ENCODE measurements at places on chromosomes 3 and 15.

GRCh38 chr3:123795471-123796251, 88.5 kb downstream of the MYLK start:
- no peak for DNase-seq

DNA sequence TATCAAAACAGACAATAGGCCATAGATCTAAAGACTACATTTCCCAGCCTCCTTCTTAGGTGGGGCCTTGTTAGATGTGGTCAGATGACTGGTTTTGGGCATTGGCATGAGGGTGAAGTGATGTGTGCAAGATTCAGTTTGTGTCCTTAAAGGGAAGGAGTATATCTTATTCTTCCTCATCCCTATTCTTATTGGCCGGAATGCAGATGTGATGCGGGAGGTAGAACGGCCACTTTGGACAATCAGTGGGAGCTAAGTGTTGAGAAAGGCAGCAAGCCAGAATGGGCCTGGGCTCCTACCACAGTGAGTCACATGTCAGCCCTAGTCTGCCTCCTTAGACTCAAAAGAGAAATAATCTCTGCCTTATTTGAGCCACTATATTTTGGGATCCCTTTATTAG, 89.8 kb upstream of the MEX3B start:
- no peak for DNase-seq

DNA sequence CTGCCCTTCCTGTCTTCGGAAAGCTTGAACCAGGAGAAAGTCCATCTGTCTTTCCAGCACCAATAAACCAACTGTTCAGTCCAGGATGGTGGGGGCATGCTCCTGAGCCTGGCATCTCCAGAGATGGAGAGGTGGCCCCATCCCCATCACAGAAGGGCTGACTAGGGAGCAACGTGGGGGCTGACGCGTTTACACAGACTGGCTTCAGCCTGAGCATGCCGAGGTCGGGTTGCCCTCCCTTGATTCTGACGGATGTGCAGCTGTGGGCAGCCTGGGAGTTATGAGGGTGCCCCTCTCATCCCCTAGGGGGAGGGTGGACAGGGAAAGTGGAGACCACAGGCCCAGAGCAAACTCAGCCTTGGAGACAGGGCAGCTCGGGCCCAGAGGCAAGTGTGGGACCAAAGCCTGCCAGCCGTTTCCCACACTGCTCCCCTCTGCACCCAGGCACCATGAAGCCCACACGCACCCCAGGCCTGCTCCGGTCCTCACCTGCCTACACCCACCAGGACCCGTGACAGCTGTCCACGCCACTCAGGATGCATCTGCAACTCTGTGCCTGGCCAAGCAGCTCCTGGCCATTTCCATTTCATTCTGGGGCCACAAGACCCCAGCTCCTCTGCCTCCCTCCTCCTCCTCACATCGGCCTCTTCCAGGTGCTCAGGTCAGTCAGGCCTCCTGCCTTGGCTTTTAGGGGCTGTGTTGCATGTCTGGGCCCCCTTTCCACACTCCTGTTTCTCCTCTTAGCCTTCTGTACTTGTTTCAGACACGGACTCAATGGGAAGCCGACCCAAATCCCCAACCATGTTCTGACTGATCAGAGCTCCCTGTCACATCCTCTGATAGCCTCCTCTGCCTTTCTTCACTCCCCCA, 48.2 kb upstream of the SLC41A3 start:
- no peak for DNase-seq

DNA sequence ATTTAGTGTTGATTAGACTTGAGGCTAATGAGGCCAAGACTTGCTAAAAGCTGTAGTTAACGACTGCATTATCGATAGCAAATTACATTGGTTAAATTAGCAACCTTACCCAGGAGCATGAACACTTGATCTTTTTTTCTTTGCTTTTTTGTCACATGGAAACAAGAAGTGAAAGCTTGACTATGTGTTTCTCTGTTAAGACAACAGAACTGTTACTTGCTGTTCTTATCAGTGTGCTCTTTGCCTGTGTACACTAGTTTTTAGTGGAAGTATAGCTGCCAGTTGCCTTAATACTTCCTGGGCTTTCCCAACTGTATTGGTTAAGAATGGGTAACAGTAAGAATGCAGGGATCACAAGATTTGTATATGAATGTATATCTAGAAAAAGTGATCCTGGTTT, 625.5 kb downstream of the NAALADL2 start:
- DNase-seq = no peak

- DNase-seq = no peak
Measured at GRCh38 chr3:39295184-39295775, 15.4 kb upstream of the CX3CR1 start.

GRCh38 chr3:157370867-157371266, 65.8 kb upstream of the PTX3 start:
- DNase-seq = no peak

- DNase-seq = no peak
Measured at GRCh38 chr15:67033571-67034044, 31.8 kb upstream of the SMAD3 start.

GRCh38 chr15:60299452-60300047, 98.2 kb downstream of the ANXA2 start:
- DNase-seq = peak; percentile 65

DNA sequence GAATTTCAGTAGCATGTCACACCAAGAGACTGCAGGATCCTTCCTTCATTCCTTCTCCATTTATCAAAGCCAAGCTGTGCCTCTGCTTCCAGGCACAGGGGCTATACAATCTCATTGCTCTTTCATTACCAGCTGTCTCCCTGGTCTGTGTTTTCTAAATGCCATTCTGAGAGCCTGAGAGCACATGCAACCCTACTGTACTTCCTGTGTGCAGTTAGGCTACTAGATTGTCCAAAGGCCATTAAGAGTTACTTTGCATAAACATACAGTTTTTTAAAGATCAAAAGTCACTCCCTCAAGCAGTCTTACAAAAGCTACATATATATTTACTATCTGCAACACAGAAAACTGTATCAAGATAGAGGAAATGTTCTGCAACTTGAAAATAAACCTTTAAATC, 110.1 kb downstream of the CFAP44 start:
- no peak for DNase-seq

DNA sequence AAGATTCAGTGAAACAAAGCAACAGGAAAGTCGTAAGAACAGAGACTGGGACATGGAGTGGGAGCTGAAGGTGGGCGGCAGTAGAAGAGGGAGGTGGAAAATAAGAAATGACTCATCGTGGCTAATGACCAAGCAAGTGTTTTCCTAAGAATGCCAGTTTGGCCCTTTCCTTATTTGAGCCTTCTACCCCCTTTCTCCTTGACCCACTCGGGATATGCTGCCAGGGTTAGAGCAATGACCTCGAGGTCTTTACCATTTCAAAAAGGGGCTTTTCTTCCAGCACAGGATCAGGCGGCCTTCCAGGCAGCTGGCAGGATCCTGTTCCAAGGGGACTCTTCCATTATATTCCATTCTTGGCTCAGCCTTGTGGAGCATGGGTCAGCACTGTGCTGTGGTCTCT, 241.1 kb downstream of the RYR3 start:
- DNase-seq = no peak

- no peak for DNase-seq
Measured at GRCh38 chr15:88646951-88647350, 8.1 kb downstream of the ISG20 start.

DNA sequence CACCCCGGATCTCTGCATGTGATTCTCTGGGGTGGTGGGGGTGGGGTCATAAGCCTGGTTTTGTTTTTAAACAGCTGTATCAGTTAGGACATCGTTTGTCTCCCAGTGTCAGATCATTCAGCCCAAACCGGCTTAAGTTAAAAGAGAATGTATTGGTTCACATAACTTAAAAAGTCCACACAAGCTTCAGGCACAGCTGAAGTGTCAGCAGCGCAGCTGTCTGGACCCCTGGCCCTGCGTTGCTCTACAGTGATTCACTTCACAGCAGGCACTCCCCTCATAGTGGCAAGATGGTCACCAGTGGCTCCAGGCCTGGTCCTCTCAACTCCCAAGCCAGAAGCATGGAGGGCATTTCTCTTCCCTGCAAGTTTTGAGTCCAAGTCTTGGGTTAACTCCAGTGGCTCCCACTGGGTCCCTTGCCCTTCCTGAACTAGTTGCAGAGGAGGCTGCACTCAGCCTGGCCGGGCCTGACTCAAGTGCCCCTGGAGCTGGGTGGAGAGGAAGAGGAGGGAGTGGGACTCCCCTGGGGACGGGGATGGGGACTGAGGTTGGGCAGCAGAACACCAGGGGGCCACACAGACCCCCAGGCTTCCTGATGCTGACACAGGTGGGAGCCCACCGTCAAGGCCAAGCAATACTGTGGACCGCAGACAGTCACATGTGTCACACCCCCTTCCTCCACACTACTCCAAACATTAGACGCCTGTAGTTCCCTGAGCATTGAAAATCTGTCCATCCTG, 28.9 kb upstream of the GP9 start:
- no peak for DNase-seq

DNA sequence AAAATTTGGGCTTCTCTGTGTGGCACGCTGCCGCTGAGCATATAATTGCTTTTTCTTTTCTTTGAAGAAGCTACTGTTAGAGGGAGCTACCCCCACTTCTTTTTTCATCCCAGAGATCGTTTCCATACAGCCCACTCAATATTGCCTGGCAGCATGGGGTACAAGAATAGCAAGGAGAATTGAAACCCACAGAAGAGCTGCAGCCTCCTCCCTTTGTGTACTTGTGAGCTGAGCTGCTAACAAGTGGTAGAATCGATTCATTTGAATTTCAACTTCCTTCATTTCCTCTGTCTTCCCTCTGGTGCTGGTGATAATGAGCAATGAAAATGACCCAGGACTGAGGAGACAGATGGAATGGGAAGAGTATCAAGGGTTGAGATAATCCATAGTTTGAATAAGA, 64.9 kb downstream of the LRRC3B start:
- DNase-seq = no peak

GRCh38 chr15:62533687-62534086, 368.6 kb upstream of the C2CD4B start:
- DNase-seq = no peak

- DNase-seq = no peak
Measured at GRCh38 chr3:141373768-141374526, 5.6 kb downstream of the ZBTB38 start.

DNA sequence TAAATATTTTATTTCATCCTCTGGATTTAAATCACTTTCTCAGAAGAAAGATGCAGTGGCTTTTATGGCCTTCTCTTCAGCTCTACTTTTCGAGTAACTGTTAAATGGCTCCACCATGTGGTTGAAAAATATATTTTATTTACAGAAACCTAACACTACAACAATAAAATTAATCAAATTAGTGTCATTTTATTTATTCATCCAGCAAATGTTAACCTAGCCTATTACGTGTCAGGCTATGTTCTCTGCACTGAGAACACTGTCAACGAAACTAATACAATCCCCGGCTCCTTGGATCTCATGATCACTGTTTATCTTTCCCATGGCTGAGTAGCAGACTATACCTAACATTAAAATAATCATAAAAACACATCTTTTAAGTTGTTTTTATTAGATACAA, 148.0 kb upstream of the OSTN start:
- DNase-seq = no peak

DNA sequence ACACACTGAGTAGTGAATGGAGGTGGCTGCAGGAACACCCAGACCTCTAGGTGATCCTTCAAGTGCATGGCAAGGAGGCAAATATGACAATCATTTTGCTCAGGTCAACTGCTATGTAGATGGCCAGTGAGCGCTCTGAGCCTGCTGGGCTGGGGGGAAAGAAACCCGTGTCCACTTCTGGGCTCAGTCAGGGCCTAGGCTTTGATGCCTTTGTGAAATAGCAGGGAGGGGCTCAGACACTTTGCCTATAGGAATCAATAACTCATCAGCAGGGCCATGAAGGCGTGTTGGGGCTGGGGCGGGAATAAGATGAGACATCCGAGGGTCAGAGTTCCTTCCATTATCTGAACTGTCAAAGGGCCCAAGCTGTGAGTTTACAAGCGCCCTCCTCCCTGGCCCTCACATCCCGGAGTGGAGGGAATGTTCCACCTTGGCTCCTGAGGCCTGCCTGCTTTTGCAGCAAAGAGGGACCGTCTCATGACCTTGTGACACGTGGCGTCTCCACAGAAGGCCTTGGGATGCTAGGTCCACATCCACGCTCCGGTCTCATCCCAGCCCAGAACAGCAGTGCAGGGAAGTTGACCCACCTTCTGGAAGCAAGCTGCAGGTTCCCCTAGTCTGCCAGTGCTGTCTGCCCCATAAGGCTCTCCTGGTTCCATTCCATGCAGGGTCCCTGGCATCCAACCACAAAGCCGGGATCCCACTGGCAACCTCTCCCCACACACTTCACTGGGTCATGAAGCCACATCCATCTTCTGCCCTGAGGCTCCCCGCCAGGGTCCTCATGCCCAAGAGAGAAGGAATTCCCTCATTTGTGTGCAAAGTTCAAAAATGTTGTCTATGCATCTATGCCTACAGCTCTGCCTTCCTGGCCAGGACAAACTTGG, 78.4 kb downstream of the CHSY1 start:
- no peak for DNase-seq

DNA sequence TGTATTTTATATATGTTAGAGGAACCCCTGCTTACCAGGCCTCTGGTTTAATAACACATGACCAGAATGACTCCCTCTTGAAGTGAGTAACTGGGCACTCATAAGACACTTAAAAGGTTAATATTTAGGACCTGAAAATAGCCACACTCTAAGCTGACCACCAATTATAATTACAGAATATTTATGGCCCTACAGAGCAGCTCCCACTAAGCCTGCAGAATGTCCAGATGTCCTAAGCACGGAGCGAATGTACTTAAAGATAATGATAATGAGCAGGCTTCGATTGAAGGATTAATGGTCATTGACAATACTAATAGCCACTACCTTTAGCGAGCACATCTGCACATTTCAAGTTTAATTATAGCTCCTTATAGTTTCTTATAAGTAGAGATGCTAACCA, 22.8 kb upstream of the KCTD6 start:
- DNase-seq = no peak

GRCh38 chr3:73255609-73256029, 194.2 kb downstream of the EBLN2 start:
- peak; percentile 50 for DNase-seq

DNA sequence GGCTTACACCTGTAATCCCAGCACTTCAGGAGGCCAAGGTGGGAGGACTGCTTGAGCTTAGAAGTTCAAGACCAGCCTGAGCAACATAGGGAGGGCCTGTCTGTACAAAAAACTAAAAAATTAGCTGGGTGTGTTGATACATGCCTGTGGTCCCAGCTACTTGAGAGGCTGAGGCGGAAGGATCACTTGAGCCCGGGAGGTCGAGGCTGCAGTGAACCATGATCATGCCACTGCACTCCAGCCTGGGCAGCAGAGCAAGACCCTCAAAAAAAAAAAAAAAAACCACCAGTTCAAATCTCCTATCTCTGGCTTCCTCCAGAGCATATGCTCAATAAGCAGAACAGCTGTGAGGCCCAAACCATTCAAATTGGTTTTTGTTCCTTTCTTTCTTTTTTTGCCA, 53.4 kb downstream of the ZNF609 start:
- DNase-seq = no peak

DNA sequence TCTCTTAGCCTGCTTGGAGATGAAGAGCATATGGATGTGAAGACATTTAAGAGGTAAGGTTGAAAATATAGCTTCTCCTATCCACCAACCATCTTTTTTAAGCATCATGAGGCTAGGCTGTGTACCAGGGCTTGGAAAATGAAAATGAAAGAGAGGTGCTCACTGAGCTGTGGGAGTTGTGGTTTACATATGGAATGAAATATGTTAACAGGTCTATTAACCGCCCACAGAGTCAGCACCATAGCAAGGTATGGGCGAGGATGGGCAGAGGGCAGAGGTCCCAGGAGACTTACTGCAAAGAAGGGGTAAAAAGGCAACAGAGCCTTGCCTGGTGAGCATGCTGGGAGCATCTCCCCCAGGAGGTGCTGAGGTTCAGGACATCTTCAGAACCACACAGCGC, 273.1 kb downstream of the GABRG3 start:
- DNase-seq = peak; percentile 20
